ENCODE measurements at places on chromosomes 16 and 17.

- DNase-seq: no peak
Measured at GRCh38 chr17:4344926-4345325, 21.5 kb downstream of the UBE2G1 start.

DNA sequence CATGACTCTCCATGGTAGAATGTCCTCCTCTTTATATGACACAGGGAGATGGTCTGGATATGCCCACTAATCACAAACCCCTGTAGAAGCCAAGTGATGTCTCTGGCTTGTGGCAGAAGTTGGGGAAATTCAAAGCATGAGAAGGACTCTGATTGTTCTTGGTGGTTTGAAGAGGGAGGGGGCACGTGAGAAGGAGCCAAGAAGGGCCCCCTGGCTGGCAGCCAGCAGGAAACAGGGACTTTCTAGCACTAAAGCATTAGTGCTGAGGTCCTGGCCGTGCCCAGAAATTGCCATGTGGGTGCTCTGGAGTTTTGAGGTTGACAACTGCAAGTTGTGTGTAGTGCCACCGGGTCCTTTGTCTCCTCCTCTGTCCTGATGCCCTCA, 199.9 kb downstream of the LGALS9B start:
- no peak for DNase-seq

- DNase-seq: no peak
Measured at GRCh38 chr17:41689497-41690299, 1.0 kb downstream of the EIF1 start.

- DNase-seq: no peak
Measured at GRCh38 chr17:80691784-80692183, 147.1 kb downstream of the RPTOR start.

- no peak for DNase-seq
Measured at GRCh38 chr17:17766077-17766743, 70.6 kb downstream of the SREBF1 start.

DNA sequence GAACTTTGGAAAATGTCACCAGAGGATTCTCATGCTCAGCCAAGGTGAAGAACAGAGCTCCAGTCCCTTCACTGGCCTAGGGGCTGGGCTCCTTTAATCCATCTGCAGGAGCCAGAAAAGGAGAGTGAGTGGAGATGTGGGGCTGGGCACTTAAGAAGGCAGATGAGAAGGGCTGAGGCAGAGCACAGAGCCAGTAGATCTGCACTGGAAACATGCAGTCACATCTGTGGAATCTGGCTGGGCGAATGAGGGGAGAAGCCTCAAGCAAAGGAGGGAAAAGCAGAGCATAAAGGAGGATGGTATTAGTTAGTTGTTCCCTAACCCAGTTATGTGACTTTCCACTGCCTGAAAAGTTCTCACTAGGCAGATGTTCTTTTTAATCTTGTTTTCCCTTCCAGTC, 50.4 kb upstream of the BCAR1 start:
- no peak for DNase-seq

GRCh38 chr17:29004081-29004692, 1.6 kb downstream of the SEZ6 start:
- DNase-seq: no peak

DNA sequence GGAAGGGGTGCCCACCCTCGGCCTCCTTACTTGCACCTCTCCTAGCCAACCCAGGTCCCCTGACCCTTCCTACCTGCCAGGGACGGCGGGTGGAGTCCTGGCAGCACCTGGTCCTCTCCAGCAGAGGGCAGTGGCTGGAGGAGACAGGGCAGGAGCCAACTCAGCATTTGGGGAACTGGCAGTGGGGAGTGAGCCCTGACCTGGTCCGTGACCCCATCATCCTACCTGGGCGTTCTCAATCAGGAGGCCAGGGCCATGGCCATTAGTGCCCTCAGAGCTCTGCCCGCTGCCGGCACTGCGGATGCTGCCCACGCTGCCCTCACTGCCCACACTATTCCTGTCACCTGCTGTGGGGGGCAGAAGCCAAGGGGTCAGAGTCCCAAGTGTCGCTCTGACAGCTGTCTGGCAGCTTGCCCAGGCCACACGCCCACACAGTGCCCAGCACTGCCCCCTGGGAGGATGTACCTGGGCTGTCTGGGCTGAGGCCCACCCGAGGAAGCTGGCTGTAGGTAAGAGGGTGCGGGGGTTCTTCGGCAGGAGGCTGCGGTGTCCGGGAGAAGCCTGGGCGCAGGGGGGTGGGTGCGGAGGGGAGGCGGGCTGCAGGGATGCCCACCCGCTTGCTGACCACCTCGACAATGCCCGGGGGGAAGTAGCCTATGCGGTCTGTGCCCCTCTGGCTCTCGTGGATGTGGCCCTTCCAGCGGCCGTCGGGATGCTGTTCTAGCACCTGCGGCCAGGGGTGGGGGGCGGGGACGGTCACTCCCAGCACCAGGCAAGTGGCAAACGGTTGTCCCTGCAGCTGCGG, 10.8 kb downstream of the CASKIN2 start:
- DNase-seq: peak; percentile 52

DNA sequence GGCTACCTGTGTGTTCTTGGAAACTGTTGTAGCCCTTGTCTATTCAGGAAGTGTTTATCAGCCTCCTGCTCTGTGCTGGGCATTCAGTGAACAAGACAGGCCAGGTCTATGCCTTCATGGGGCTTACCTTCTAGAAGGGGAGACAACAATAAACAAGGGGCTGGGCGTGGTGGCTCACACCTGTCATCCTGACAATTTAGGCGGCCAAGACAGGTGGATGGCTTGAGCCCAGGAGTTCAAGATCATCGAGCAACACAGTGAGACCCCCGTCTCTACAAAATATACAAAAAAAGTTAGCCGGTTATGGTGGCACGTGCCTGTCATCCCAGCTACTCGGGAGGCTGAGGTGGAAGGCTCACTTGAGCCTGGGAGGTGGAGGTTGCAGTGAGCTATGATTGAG, 5.5 kb upstream of the GSG1L start:
- no peak for DNase-seq

DNA sequence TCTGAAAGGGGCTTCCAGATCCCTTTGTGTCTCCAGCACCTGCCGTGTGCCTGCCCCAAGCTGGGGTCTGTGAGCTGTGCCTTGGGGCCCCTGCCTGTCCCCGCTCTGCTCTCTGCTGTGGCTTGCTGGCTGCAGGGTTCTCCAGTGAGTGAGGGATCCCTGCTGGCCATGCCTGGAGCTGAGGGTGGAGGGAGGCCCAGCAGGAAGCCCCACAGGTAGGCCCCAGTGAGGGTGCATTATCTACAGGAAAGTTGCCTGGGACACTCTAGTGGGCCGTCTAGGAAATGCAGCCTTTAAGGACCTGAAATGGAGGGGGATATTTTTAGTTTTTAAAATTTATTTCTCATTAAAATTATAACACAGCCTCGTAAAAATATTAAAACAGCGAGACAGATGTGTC, 50.9 kb downstream of the JPH3 start:
- peak; percentile 21 for DNase-seq

GRCh38 chr16:81421536-81421935, 23.1 kb upstream of the CMIP start:
- DNase-seq: no peak

DNA sequence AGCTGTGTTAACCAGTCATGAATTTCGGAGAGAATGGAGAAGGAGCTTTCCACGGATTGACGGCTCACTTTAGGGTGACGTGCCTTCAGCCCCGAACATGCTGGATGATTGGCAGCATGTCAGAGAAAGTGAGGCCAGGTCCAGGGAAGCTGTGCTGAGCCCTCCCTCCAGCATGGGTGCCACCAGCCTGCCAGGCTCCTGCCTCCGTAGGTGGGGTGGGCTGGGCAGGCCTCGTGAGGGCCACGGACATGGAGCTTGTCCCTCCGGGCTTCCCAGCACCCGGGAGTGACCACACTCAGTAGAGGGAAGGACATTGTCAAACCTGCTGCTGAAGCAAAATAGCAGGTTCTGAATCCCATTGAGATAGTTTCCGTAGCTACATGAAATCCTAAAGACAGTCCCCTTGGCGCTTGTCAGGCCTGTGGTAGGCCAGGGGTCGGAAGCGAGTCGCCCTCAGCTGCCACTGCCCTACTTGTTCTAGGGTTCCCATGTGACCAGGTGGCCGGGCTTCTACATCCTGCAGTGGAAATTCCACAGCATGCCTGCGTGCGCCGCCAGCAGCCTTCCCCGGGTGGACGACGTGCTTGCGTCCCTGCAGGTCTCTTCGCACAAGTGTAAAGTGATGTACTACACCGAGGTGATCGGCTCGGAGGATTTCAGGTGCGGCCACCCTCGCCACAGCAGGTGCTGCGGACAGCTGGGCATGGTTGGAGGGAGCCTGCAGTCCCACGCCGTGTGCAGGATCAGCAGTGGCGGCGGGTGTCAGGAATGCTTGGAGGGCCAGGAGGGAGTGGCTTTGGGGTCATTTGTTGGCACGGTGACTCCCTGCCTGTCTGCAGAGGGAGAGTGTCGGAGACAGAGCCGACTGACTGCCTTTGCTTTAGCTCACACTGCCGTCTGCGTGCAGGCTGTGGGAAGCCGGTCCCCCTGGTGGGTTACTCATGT, 72.3 kb downstream of the SEC14L1 start:
- DNase-seq: no peak

DNA sequence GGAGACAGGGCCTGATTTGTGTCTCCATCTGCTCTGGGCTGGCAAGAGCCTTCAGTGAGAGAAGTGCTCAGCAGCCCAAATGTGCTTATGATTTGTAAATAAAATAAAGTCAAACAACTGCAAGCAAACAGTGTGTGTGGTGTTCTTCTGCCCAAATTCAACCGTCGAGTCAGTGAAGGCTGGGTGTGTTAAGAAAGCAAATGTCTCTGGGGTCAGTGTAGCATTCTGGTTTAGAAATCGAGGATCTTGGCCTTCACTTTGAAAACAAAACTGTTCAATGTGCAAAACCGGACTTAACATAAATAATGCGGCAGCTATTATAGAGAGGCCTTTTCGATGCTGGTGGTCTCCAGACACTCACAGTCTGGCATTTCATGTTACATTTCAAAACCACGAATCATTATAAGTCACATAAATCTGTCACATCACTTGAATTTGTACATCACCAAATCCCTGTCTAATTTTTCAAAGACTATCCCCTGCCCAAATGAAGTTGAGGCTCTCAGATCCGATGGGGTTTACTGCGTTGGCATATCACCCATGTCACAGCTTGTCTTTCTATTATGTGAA, 158.6 kb upstream of the MYOCD start:
- DNase-seq: no peak

- DNase-seq: no peak
Measured at GRCh38 chr16:76579277-76579922, 302.2 kb downstream of the CNTNAP4 start.

GRCh38 chr16:17380613-17381012, 90.1 kb downstream of the XYLT1 start:
- DNase-seq: no peak

DNA sequence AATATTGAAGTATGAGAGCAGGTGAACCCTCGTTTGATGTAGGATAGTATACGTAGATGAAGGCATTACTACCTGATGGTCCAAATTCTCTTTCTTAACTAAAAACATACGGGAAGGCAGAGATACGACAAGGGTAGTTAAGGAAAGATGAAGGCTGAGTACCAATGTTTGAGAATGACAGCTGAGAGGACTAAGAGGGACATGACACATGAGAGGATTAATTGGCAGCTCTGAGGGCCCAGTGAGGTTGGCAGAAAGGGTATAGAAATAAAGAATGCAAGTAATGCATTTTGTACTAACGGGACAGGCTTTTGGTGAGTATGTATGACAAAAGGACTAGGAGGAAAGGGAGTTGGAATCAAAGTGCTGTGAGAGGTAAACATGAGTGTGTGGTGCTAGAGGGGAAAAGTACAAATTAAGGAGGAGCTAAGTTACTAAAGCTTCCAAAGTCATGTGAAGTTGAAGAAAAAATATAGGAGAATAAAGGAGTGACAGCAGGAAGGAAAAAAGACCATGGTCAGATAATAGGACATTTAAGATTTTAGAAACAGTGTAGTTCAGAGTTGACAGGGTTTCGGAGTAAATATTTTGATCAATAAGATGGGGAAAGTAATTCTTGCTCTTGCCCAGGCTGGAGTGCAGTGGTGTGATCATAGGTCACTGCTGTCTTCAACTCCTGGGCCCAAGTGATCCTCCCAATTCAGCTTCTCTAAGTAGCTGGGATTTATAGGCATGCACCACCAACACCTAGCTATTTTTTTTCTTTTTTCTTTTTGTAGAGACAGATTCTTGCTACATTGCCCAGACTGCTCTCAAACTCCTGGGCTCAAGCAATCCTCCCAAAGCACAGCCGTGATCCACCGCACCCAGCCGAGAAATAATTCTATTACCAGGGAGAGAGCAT, 43.1 kb upstream of the ITGA2B start:
- DNase-seq: no peak

GRCh38 chr17:9802294-9802693, 10.9 kb upstream of the DHRS7C start:
- DNase-seq: peak; percentile 61

DNA sequence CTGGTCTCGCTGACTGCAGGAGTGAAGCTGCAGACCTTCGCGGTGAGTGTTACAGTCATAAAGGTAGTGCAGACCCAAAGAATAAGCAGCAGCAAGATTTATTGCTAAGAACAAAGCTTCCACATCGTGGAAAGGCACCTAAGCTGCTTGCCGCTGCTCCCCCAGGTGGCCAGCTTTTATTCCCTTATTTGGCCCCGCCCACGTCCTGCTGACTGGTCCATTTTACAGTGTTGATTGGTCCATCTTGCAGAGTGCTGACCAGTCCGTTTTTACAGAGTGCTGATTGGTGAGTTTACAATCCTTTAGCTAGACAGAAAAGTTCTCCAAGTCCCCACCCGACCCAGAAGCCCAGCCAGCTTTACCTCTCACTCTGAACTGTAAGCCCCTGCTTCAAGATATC, 227.8 kb downstream of the ABCC12 start:
- DNase-seq: no peak

DNA sequence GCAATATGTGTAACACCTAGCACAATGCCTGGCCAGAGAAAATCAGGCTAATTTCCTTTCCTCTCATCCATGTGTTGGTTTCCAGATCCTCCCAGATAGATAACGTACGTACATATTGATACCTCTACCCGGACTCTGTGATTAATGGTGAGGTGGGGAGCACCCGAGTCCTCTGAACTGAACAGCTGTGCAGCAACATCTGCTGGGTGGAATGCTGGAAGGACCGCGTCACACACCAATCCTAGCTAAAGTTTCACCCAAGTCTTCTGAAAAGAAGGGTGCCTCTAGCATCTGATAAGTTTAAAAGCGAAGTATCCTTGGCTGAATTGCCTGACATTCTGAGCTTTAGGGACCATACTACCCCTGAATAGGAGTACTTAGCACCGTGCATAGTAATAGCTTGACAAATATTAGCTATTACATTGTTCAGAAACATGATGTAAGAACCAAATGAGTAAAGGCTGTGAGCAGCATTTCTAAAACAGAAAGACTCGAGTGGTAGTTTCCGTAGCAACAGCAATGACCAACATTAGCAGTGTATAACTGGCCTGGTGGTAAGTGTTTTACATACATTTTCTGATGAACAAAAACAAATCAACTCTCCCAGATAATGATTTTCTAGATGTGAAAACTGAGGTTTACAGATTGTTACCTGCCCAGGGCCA, 91.4 kb downstream of the SYCE1L start:
- no peak for DNase-seq

- DNase-seq: no peak
Measured at GRCh38 chr17:48925251-48925990, 17.2 kb downstream of the UBE2Z start.
